Stimulated activated CD4-positive, alpha-beta T cell treated with anti-CD3 and anti-CD28 coated beads, Interleukin-2, amount 100 ng/mL, for 48 hours (primary cell): ENCODE measurements at places on chromosomes 3 and 15.

DNA sequence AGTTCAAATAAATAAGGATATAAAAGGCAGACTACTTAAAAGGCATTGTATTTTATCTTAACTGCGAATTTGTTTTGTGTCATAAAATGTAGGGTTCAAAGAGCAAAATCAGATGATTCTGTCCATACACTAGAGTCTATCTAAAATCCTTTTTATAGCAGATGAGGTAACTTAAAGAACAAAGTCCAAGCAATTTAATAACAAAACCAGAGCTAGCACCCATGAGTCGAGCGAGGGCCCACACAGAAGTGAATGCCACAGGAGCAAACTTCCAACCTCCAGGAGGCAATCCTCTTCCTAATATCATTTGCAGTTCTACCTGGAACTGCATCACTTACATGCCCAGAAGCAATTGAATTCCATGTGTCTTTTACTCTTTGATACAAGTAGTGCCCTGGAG is 35.4 kb upstream of the KBTBD8 start:
- DNase-seq = no peak

GRCh38 chr3:149174901-149175300 is 45.5 kb downstream of the HPS3 start:
- no peak for DNase-seq

- no peak for DNase-seq
These were observed 16.6 kb downstream of the ABI3BP start for GRCh38 chr3:100976611-100977010.

GRCh38 chr3:116483135-116483534 is 37.8 kb upstream of the LSAMP start:
- DNase-seq = no peak

DNA sequence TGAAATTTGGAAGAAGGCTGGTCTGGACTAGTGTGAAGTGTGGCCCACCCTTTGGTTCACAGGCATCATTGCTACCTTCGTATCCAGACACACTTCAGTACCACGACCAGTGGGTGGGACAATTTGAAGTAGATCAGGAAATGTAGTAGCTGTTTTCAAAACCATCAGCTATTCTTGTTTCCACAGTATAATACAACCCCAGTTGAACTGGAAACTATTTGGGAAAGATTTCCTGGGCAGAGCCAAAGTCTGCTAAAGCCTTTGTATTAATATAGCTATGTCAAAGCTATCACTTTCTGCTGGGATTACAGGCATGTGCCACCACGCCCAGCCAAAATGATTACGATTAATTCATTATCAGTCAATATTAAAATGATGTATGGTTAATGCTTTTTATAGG is 298.8 kb upstream of the RASGRP1 start:
- no peak for DNase-seq

- DNase-seq = no peak
These were observed 158.8 kb downstream of the RORA start for GRCh38 chr15:61070111-61070901.

DNA sequence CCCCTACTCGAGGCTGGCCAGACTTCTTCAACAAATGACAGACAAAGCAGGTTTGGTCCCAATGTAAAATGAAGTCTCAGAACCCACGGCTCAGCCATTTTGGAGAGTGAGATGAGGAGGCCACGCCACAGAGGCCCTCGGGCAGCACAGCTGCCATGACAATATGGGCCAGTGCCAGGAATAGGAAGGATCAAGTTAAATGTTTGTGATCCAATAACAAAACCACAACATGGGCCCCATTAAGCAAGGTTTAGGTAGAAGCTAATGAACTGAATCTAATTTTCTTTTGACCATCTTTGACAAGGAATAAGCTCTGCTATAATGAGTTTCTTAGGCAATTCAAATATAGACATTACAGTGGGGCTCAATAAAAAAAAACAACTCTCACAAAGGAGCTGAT is 52.6 kb downstream of the RFTN1 start:
- DNase-seq = no peak

GRCh38 chr15:35596285-35596684 is 50.3 kb upstream of the DPH6 start:
- no peak for DNase-seq

GRCh38 chr15:80801891-80802680 is 22.9 kb downstream of the CEMIP start:
- no peak for DNase-seq

GRCh38 chr3:128112357-128112968 is 11.1 kb downstream of the RUVBL1 start:
- DNase-seq = peak; percentile 30

DNA sequence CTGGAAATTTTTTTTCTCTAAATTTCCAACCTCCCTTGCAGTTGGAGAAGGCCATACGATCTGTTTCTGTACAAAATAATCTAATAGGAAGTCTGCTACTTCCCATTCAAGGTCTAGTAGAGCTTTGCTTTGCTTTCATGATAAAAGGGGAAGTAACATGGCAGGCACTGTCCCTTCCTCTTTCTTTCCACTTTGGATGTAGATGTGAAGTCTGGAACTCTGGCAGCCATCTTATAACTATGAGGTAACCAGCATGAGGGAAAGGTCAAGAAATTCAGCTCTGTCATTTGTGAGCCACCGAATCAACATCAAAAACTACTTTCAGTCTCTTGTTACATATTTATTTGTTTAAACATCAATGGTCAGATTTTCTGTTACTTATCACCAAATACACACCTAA is 156.3 kb downstream of the MTHFS start:
- DNase-seq = no peak

DNA sequence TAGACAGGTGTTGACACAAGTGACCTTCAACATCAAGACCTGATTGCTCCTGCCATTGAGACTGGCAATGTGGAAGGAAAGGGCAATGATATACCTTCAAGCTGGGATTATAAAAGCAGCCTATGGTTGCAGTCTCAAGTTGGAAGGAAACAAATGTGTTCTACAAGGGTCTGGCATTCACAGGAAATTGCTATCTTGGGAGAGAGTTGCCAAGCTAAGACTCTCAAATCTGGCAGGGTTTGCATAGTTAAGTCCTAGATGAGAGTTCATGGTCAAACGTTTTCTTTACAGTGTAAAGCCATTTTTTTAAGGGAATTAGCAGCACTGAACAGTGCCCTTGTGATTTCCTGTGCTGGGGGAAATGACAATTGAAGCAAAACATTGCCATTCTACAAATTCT is 546.9 kb upstream of the CFAP20DC start:
- DNase-seq = no peak

- no peak for DNase-seq
These were observed 44.8 kb downstream of the MESD start for GRCh38 chr15:80944818-80945217.

GRCh38 chr3:32421991-32422859 is 30.6 kb downstream of the CMTM7 start:
- DNase-seq = no peak

DNA sequence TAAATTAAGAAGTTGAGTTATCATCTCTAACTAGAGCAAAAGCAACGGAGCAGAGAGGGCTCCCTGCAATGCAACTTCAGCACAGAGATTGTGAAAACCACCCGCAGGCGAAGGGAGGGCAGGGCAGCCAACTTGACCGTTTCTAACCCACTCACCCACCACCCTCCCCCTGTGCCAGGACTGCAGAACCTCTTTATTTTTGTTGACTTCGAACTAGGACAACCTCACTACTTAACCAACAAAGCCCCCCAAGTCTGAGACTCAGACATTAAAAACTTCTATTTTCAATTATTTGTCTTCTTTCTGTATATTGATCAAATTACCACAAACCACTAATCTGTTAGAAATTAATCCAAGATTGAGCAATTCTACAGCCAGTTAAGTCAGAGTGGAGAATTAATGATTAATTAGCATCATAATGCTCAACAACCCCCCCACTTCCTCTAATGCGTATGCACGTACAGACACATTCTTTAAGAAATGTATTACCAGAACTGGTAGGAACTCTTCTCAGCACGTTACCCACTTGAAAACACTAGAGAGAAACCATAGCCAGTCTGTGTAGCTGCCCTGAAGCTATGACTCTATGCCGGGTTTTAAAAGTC is 2.0 kb downstream of the MGLL start:
- no peak for DNase-seq

DNA sequence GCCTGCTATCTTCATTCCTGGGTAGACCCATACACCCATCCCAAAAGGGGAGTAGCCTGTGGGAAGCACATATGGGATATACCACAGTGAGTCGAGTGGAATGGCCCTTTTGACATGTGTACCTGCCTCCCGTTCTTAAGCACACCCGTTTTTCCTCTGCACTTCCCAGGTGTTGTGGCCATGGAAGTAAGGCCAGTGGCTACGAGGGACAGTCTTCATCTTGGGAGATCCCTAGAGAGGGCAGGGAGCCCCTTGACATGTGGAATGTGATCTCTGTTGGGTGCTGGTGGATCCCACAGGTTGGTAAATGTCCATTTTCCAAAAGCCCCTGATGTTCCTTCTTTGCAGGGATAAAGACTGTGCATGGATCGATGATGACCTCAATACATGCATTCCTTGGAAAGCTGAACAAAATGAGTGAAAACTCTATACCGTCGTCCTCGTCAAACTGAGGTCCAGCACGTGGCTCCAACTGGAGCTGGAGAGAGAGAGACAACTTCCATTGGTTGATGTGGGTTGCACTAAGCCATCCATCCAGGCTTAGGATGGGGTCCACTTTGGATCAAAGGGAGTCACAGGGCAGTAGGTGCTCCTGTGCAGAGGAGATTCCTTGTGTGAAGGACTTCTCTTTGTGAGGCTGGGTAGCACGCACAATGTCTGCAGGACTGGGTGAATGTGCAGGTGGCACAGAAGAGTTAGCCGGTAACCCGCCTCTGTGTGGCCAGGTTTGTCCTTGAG is 136.8 kb downstream of the SNRPN start:
- DNase-seq = no peak

- DNase-seq = no peak
These were observed 167.8 kb downstream of the PTPRG start for GRCh38 chr3:61729038-61729634.

DNA sequence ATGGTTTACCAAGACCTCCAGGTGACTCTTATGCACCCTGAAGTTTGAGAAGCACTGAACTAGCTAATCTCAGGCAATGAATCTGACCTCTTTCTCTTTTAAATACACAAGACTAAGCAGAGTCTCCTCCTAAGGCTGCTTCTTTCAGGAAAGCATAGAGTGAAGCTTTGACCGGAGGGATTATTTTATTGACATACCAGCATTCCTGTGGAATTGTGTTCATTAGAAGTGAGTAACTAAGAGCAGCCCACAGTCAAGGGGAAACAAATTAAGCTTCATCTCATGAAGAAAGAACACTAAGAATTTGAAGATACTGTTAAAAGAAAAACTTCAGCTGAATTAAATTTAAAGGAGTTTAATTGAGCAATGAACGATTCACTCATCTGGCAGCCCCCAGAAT is 963.5 kb downstream of the NTRK3 start:
- DNase-seq = no peak

- DNase-seq = no peak
These were observed 37.4 kb upstream of the GALNT15 start for GRCh38 chr3:16137044-16137443.

- no peak for DNase-seq
These were observed 10.0 kb downstream of the GATA2 start for GRCh38 chr3:128482666-128483656.

DNA sequence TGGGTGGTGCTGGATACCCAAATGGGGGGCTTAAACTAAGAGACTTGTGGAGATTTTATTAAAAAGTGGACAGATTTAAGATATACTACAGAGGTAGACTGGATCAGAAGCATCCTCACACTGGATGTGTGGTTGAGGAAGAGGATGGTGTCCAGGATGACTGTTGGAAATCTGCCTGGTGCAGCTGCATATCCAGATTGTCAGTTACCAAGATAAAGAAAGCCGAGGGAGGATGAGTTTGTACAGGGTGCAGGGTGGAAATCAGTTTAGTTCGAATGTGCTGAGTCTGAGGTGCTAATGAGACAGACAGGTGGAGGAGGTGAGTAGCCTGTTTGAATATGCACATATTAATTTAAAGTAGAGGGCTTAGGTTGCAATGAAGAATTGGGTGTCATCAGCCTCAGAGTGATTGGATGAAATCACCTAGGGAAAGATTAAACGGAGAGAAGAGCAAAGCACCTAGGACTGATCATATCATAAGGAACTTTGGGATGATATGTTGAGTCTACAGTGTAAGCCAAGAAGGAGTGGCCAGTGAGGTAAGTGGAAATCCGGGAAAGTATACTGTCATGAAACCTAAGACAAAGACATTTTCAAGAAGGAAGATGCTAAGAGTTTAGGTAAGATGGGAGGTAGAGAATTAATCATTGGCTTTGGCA is 74.1 kb upstream of the GOLGA8B start:
- DNase-seq = no peak

- DNase-seq = no peak
These were observed 9.3 kb downstream of the SATB1 start for GRCh38 chr3:18415839-18416238.

DNA sequence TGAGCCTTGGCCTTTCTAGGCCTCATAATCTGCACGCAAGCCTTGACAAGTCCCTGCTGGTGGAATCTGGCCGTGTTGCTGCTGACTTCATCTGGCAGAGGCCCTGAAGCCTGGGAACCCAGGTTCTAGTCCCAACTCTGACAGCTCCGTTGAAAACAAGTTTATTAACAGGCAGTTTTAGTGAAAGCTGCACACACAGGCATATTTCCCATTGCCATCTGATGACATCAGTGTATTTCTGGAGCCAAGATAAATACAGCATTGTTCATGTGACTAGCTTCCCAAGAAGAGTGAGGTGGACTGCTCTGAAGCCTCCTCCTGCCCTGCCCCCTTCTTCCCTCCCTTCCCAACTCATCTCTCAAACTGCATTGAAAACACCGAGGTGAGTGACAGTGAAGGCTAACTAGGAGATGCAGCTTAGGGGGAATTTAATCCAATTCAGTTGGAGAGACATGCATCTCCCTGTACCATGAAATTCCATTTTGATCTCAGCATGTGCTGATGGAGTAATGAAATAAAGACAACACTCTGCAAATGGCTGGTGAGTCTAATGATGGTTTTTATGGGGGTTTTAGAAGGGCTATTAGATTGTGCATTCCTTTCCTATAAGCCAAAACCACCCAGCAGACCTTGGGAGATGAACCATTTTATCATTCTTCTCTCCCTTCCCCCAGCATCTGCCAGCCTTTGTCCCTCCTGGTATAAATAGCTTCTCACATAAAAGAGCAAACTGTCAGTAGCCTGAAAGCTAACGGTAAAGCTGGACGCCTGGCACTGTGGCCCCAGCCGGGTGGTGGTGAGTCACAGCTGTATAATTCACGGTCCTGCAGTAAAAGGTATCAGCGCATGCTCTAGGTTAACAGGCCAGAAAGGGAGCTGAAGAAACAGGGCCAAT is 38.0 kb downstream of the PRICKLE2 start:
- DNase-seq = no peak

- DNase-seq = peak; percentile 76
These were observed 276.6 kb downstream of the RPLP1 start for GRCh38 chr15:69729167-69729748.

GRCh38 chr3:137807998-137808397 is 43.9 kb downstream of the SOX14 start:
- DNase-seq = no peak

- no peak for DNase-seq
These were observed 65.5 kb downstream of the SRGAP3 start for GRCh38 chr3:9183811-9184460.

DNA sequence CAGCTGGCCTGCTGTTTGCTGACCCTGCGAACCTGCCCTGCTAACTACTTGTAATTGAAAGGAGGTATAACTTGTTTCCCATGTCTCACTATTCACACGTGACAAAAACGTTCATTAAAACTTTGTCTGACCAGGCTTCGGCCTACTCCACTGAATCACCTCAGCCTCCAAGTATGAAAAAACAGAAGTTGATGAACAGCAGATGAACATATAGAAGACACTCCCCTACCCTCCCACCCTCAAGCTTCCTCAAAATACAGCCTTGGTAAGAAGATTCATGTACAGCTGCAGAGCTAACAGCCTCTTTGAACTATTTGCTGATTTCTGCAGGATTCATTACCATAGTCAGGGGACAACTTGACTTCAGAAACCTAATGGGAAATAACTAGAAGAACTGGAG is 10.7 kb downstream of the RBM15B start:
- DNase-seq = no peak
